ENCODE measurements at places on chromosomes 3 and 15. TPM values are rescaled to one million over a fixed set of nuclear protein-coding genes. Genes with fewer than 3 reads are reported as not detected.

Gene SELENOK
- 20.4 TPM for total RNA-seq

Gene CPOX
- total RNA-seq = 27.2 TPM

Gene DPPA2
- not detected for total RNA-seq

Gene SENP7
- 8.3 TPM for total RNA-seq

Gene USF3
- total RNA-seq = 13.5 TPM

Gene OXTR
- 4.8 TPM for total RNA-seq

Gene REC114
- total RNA-seq = not detected

Gene RTP3
- total RNA-seq = not detected

Gene RYR3
- not detected for total RNA-seq

Gene IMPG2
- 0.99 TPM for total RNA-seq

Gene SYNPR
- not detected for total RNA-seq

Data from glomerular endothelial cell (primary cell).